Naive thymus-derived CD8-positive, alpha-beta T cell (primary cell): ENCODE measurements at places on chromosomes 3 and 15. TPM values are rescaled to one million over a fixed set of nuclear protein-coding genes. Genes with fewer than 3 reads are reported as not detected.

DNA sequence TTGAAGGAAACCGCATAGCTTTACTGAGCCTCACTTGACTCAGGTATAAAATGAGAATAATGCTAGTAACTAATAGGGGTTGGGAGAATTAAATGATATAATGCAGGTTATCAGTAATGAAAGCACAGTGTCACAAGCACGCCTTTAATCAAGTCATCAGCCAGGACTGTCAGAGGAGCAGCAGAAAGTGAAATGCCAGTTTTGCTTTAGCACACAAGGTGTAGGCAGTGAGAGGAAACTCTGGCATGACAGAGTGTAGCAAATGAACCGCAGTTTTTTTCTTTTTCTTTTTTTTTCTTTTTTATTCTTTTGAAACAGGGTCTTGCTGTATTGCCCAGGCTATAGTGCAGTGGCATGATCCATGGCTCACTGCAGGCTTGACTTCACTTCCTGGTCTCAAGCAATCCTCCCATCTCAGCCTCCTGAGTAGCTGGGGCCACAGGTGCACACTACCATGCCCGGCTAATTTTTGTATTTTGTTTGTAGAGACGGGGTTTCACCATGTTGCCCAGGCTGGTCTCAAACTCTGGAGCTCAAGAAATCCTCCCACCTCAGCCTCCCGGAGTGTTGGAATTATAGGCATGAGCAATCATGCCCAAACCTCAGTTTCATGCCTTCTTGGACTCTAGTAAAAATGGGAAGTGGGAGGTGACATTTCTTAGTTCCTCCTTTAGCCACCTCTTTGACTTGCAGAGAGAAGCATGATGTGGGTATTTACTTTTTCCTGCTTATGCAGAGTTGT lies 9.7 kb upstream of the SCAANT1 start:
- DNase-seq, result no peak

- DNase-seq, result no peak
Observed at GRCh38 chr3:130256821-130257340, 88.6 kb upstream of the COL6A5 start.

DNA sequence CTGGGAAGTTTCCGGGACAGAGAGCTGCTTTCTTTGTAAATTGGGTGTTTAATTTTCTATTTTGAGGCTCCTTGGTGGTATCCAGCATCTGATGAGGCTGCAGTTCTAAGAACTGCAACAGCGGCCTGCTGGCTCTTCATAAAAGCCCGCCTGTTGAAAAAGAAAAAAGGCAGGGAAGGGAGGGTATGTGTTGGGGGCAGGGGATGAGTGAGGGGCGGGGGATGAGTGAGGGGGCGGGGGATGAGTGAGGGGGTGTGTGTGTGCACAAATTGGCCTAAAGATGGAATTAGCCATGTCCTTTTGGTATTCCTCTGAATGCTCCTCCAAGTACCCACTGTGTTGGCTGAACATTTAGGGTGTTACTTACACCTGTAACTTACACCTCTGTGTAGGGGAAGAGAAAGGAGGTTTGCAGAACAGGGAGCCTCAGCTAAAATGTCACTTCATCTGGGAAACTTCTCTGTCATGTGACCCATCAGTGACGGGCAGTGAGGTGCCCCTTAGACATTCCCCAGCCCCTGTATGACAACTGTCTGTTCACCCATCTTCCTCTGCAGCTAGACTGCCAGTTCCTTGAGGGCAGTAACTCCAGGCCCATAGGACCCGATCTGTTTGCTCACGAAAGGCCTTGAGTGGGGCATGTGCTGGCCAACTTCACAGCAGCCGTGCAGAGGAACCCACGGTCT lies 57.6 kb downstream of the LRIG1 start:
- no peak for DNase-seq

The TLR9 gene
- total RNA-seq, result 2.4 TPM

DNA sequence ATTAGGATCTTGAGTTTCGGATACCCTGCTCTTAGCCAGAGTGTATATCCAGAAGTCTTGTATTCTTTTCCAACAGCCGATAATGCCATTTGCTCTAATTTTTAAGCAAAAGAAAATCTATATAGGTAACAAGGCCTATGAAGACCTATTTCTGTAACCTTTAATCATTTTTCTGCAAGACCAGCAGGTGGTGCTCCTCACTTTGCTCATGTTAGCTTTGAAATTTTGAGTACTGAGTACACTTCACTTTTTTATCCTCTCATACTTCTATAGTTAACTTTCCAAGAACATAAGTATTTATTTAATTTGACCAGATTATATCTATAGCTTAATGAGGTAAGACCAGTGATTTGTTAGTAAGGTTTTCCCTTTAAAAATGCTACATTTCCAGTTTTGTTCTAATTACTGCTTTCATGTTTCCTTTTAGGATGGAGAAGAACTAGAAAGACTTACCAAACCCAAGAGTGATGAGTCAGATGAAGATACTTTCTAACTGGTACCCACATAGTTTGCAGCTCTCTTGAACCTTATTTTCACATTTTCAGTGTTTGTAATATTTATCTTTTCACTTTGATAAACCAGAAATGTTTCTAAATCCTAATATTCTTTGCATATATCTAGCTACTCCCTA lies 20.5 kb downstream of the SLC35A5 start:
- DNase-seq, result no peak

GRCh38 chr3:145118303-145118702 lies 1042.7 kb downstream of the PLOD2 start:
- DNase-seq, result no peak

DNA sequence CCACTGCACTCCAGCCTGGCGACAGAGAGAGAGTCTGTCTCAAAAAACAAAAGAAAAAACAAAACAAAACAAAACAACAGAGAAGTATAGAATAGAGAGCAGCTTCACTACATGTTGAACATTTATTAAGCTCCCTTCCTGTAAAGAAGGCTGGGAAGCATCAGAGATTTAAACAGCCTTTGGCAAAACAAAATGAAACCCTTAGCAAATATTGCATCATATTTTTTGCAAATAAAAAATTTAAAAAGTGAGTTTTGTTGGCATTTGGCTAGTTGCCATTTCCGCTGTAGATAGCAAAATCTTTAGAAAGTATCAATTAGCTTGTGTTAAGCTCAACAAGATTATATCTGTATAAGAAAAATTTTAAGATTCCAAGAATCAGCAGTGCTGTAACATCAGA lies 151.2 kb downstream of the SERPINI1 start:
- no peak for DNase-seq
